NCI-H446 treated with DMSO at 0.1 percent for 48 hours (cell line): ENCODE measurements at places on chromosomes 3 and 15.

GRCh38 chr15:35657679-35658311 is 111.8 kb upstream of the DPH6 start:
- no peak for DNase-seq

DNA sequence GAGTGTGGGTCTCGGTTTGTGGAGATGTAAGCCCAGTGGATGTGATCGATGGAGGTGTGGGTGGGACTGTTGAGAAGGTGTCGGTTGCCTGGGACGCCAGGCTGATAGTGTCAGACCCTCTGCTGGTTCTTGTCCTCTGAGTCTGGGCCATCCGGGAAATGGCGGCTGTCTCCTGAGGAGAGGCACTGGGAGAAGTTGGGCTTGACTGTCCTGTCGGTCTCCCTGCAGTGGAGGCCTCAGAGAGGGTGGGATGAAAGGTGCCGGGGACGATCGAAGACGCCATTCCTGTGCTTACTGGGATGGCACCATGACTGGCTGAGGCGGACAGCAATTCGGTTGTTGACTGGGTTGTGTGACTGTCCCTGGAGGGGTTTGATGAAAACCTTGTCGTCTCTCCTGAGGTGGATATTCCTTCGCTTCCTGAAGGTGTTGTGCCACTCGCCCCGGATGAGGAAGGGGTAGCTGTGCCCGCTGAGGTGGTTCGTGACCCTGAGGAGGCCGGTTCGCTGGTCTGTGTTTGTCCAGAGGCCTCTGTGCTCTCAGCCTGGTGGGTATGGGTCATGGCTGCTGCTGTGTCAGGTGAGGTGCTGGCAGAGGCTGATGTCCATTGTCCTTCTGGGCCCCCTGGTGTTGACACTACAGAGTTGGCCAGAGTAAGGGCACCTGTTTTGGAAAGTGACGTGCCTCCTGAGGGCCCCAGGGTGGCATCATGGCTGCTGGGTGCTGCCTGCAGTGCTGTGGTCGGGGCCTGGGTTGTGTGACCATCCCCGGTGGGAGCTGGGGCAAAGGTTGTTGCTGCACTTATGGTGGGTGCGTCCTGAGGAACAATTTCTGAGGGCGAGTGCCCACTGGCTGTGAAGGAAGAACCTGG is 22.8 kb downstream of the MUC4 start:
- no peak for DNase-seq

GRCh38 chr3:178947738-178948137 is 123.9 kb downstream of the ZMAT3 start:
- DNase-seq: no peak

GRCh38 chr3:72401005-72401545 is 447.2 kb downstream of the SHQ1 start:
- DNase-seq: no peak

DNA sequence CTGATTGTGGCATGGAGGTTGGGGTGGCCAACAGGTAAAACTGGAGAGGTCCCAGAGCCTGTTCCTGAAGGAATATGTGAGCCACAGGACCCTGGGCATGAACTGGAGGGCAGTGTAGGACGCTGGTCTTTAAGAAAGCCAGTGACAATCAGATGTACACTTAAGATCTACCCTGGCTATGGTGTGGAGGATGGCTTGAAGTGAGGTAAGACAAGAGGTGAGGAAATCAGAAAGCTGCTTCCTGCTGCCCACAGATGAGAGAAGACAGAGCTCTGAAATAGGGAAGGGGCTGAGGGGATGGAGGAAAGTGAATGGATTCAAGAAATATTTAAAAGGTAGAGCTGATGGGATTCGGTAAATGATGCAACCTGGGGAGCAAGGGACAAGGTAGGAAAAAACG is 22.7 kb upstream of the KLHL6 start:
- DNase-seq: no peak

DNA sequence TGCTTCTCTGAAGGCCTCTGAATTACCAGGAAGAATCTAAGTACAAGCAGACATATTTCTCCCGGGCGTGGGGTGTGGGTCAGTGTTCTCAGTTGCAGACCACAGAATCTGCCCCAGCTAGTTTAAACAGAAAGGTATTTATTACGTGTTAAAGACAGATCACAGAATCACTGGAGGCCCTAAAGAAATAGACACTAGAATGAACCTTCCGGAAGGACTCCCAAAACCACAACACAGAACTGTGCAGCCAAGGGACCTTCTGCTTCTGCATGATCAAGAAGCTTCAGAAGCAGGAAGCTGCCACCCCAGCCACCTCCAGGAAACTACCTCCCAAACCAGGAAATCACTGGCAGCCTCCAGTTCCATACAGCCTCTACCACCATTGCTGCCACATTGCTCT is 32.7 kb upstream of the ZFAND6 start:
- no peak for DNase-seq

- DNase-seq: no peak
Observed at GRCh38 chr15:62875626-62876021, 166.9 kb upstream of the TPM1 start.

DNA sequence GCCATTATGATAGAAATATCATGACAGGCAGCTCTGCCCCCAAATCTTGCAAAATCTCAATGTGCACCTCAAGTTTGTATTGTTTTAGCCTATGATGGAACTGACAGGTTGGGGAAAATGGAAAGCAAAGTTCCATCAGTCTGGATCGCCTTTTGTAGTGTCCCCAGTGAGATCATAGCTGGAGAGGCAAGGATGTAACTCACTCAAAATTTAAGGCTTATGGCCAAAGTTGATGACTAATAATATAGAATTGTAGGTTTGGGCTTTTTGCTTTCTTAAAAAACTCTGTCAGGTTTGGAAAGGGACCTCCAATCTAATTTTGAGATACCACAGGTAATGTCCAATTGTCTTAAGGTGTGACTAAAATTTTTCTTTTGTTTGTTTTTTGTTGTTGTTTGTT is 1.4 kb upstream of the ACP3 start:
- no peak for DNase-seq

GRCh38 chr15:93469994-93470393 is 381.0 kb upstream of the RGMA start:
- no peak for DNase-seq

DNA sequence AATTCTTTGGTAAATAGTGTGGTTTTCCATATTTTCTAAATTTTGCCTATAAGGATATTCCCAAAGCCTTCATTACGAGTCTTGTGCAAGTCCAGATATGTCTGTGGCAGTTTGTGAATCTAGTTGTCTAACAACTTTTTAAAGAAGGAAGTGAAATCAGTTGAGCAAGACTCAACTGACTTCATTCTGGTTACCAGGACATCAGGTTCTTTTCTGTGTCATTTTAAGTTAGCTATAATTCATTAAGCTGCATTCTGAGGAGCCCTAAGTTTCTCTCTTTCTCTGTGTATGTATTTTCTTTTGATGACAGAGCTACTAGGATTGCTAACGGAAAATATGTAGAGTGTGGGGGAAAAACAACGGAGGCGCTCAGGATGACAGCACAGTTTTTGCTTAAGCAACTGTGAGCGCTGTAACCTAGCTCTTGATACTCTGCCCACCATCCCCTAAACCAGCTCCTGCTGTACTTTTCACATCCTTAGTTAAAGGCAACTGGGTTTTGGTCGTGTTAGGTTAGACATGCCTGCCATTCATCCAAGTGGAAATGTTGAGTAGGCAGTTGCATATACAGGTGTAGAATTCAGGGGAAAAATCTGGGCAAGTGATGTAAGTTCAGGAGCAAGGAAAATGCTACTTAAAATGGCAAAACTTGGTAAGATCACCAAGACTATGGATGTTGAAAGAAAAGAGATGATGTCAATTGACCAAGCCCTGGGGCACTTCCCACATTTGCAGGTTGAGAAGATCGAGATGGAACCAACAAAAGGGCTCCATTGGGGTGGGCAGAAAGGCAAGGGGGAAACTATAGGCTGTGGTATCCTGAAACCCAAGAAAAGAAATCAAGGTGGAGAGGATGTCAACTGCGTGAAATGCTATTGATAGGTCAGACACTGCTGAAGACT is 9.2 kb downstream of the MFSD1 start:
- no peak for DNase-seq

- no peak for DNase-seq
Observed at GRCh38 chr3:149752788-149753136, 473 bp upstream of the COMMD2 start.

- no peak for DNase-seq
Observed at GRCh38 chr3:38601956-38602550, 47.4 kb downstream of the SCN5A start.
